ENCODE measurements at places on chromosomes 6 and 20.

- DNase-seq, result no peak
These were observed 92.9 kb upstream of the NRSN1 start for GRCh38 chr6:24032896-24033688.

DNA sequence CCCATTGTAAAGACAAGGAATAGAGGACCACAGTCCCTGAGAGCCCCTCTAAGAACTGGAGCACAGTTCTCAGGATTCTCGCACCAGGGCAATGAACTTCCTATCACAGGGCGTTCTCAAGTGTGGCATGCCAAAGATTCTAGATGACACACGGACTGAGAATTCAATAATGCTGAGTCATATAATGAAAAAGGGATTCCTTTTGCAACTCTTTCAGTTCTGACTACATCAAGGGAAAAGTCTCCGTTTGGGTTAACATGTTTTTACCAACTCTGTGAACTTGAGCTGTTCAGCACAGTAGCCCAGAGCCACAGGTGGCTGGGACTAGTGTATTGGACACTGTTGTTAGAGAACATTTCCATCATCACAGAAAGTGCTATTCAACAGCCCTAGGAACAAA is 3.4 kb downstream of the MED20 start:
- no peak for DNase-seq

DNA sequence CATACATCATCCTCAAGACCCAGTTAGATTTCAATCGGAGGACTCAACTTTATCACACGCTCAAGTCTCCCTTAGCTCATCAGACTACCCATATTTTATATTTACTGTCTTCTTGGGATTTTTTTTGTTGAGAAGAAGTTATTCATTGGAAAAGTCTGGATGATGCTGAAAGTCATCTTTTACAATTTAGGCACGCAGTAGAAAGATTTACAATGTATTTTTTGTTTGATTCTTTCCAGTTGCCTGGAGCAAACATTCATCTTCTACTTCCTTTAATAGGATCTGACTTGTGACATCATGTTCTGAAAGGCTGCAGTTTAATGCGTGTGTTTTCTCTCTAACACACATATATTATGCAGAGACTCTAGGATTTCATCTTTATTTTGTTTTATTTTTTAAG is 235.7 kb downstream of the DOK5 start:
- no peak for DNase-seq

GRCh38 chr20:15565786-15566185 is 1007.5 kb downstream of the KIF16B start:
- no peak for DNase-seq

- no peak for DNase-seq
These were observed 585.3 kb upstream of the MAN1A1 start for GRCh38 chr6:119934816-119935215.

- peak; percentile 15 for DNase-seq
These were observed 377.4 kb downstream of the PHF3 start for GRCh38 chr6:64013011-64013410.

DNA sequence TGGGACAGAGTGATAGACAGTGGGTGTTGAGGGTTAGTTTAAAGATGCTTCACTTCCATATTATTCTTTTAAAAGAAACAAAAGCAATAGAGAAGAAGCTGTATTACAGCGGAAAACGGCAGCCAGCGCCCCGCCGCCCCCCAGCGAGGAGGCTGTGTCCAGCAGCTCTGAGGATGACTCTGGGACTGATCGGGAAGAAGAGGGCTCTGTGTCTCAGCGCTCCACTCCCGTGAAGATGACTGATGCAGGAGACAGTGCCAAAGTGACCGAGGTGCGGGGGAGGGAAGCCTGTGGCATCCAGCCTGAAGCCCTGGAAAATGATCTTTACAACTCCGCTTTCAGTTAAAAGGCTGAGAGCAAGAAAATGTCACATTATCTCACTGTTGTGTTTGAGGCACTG is 100.2 kb downstream of the FIG4 start:
- peak; percentile 39 for DNase-seq

- no peak for DNase-seq
These were observed 73.9 kb downstream of the FOXF2 start for GRCh38 chr6:1463275-1463674.

- DNase-seq, result no peak
These were observed 2.0 kb downstream of the ZNF318 start for GRCh38 chr6:43367245-43367984.

- peak; percentile 61 for DNase-seq
These were observed 6.7 kb upstream of the CST9 start for GRCh38 chr20:23612396-23612795.

DNA sequence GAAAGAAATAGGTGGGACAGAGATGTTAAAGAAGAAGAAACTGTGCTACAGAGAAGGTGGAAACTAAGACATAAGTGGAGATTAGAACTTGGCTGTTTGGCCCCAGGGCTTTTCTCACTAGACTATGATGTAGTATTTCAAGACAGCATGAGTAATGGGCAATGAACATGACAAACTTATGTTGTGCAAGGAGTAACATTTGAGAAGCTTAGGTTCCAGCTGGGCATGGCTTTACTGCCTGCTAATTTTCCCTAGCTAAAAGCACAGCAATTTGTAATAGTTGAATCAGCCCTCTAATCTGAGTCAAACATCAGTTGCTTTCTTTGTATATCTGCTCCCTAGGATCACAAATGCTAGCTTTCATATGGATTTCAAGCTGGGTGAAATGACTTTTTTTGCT is 294.3 kb upstream of the BMP2 start:
- DNase-seq, result no peak

- DNase-seq, result no peak
These were observed 30.4 kb upstream of the PNRC1 start for GRCh38 chr6:89050155-89050554.

DNA sequence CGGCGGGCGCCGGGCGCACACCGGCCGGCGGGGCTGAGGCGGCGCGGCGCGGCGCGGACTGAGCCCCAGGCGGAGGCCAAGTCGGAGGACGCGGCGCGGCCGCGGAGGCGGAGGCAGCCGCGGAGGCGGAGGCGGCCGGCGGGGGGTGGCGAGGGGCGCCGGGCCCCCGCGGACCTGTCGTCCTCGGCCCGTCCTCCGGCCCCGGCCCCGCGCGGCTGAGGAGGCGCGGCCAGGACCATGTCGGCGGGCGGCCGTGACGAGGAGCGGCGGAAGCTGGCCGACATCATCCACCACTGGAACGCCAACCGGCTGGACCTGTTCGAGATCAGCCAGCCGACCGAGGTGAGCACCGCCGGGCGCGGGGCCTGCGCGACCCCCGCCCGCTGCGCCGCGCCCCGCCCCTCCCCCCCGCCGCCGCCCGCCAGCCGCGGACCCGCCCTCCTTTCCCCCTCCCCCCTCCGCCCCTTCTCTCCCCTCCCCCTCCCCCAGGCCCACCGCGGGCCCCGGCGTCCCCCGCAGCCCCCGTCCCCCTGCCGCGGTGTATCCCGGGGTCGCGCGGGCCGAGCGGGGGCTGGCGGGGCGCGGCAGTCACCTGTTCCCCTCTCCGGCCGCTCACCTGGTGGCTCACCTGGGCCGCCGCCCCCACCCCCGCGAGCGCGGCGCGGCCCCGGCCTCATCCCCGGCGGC is at the start of gene AFDN:
Gene AFDN, plus strand, starts transcription at position 16 of the 687 bp plus-strand sequence. Its CDS starts 222 bp downstream, at position 238.
- peak; percentile 32 for DNase-seq

DNA sequence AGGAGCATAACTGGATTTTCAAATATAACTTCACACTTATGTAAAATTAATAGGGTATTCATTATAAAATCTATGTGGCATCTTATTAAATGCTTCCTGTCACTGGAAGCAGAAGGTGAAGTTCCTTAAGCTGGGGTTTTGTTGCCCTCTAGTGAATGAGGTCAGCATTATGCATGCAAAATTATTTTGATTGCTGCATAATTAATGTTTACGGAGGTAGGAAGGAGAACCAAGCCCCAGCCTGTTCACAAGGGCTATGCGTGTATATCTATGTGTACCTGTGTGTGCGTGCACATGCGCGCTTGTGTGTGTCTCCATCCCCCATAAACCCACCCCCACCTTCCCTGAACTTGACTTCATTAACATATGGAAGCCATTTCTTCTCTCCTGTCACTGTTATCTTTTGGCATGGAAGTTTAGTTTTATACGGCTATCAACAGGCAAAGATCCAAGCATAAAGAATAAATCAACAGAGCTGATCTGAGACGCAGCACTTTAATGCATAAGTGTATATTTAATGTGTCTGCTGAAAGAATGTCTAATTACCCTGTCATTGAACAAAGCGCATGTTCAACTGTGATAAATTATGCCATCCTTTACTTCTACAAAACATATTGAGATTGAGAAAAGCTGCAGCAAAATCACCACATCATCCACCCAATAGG is 90.2 kb upstream of the CDH4 start:
- no peak for DNase-seq

Measured in globus pallidus (tissue), 1 donor.